ENCODE measurements at places on chromosomes 12 and 14.

- DNase-seq, result no peak
These were observed 121.9 kb downstream of the CAND1 start for GRCh38 chr12:67391034-67391433.

DNA sequence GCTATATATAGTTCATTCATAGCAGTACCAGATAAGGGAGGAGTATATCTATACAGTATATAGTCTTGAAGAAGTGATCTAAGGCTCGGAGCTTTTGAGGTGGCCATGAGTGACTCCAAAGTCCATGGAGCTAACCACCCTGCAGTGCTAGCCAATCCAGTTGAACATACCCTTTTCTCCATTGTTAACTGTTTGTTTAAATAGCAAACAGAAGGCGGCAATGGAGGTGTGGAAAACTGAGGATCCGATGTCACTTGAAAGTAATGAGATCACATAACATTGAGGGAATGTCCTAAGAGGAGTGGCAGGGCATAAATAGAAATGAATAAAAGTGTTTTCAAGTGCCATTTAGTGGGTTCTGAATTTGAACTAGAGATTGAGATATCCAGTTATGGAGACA is 12.4 kb upstream of the SNAPC1 start:
- no peak for DNase-seq

DNA sequence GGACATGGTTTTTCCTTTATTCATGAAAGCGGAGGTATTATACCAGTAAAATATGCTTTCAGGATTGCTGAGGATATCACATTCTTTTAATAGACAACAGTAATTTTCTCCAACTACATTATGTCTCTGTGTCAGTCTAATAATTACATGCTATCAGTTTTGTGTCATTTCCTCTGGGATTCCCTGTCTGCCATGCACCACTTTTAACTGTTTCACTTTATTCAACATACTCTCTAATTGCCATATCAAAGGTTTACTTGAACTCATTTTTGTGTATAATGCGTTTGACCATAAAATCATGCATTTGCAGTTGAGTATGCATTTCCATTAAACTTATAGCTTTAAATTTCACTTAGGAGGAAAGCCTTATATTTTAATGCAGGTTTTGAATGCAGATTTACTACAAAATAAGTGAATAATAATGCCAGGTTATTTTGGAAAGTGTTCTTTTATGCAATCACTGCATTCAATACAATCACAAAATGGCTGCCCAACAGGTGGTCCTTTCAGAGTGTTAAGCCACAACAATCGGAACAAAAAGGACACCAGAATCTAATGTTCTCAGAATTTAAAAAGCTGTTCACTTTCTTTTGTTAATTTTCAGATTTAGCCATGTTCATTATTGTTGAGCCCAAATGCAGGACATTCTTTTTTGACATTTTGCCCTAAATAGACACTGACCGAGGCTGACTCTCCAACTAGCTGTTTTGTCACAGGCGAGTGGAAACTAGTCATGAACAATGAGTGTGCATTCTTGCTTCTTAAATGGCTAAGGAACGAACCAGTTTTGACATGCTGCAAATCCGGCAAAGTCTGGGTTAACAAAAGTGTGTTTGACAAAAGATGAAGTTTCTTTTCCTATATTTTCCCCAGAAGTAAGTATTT is 40.9 kb downstream of the MBIP start:
- no peak for DNase-seq

DNA sequence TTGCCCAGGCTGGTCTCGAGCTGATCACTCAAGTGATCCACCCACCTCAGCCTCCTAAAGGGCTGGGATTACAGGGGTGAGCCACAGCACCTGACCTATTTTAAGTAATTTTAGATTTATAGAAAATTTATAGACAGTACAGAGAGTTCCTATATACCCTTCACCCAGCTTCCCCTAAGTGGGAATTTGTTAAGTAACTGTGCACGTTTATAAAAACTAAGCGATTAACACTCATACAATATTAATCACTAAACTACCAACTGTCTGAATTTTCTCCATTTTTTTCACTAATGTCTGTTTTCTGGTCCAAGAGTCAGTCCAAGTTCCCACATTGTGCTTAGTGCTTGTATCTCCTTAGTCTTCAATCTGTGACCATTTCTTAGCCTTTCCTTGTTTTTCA is 5.5 kb downstream of the IL31 start:
- DNase-seq, result no peak

- DNase-seq, result no peak
These were observed 74.6 kb downstream of the GXYLT1 start for GRCh38 chr12:42070036-42070435.

DNA sequence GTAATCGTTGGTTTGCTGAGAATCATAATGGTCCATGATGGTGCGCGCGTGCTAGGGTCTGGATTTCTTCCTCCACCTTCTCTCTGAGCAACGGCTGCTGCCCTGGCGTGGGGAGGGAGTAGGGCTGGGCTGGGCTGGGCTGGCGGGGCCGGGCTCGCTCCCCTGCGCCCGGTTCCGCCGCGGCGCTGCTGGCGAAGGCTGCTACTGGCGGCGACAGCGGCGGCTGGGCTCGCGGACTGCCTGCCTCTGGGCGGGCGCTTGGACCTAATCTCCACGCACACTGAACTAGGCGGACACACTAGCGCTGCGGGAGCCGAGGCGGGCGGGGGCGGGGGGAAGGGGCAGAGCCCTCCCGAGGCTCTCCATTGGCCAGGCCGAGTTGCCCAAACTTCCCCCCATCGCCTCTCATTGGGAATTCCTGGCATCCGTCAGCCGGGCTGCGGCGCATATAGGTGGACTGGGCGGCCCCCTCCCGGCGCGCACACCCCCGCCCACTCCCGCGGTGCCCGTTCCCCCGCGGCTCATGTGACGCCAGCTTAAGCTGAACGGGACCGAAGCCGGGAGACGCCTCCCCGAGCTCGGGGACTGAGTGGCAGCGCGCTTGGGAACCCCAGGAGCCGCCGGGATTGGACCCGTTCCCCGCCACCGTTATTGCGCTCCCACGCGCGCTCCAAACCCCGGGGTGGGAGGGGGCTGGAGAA is at the start of gene ACTN1:
ACTN1 (minus strand) TSS at position 282 of the 701 bp plus-strand sequence; CDS start at position 36, 246 bp downstream.
- no peak for DNase-seq

Data from stimulated activated CD8-positive, alpha-beta memory T cell treated with anti-CD3 and anti-CD28 coated beads, Interleukin-2, amount 100 ng/mL, for 1 hour (primary cell).